ENCODE measurements at places on chromosomes 5 and 9.
A peak's percentile ranks its signal among the peaks of the same experiment; 100 is the strongest.

DNA sequence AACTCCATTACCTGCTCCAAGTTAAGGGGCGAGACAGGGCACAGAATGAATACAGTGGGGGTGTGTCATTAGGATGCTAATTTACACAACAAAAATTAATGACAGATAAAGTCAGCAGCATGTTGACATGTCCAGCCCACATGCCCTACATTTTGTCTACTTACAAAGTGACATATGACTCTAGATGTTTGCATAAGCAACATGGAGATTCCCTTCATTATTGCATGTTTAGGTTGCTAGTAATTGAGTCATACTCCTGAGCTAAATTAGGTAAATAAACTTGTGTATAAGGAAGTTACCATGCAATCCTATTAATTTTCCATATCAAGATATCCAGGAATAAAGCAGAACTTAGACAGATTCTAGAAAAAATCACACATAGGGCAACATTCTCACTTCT, 232.2 kb downstream of the PDE4D start:
- no peak for DNase-seq

- peak; percentile 52 for DNase-seq
Observed at GRCh38 chr5:54595721-54596120, 78.2 kb downstream of the SNX18 start.

DNA sequence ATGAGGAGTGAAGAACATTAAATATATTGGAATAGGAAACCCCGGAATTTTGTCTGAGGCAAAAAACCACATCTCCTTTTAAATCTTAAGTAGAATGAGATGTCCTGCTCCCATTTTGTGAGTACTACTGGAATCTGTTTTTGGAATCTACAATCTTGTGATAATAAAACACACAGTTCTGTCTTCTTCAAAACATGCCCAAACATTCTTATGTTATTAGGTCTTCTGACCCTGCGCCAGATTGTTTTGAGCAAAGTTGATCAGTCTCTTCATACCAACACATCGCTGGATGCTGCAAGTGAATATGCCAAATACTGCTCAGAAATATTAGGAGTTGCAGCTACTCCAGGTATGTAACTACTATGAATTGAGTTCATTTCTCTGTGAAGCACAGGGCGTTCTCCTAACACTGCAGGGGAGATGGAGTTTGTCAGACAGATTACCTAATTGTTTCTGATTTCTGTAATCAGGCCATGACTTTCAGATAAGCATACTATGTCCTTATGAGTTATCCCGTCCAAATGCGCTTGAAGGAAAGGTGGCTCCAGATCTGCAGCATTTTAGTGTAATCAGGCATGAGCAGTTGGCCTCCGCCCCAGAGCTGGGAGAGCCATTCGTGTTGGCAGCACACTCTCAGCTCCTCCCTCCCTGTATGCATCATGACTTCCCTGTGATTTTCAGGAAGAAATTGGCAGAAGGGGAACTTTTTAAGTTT, 88.0 kb downstream of the NLN start:
- peak; percentile 99 for DNase-seq

- no peak for DNase-seq
Observed at GRCh38 chr5:32233220-32233695, 59.1 kb upstream of the GOLPH3 start.

GRCh38 chr5:114152656-114153360, 209.1 kb upstream of the KCNN2 start:
- peak; percentile 93 for DNase-seq

- peak; percentile 58 for DNase-seq
Observed at GRCh38 chr5:180209137-180209581, at the start of gene RASGEF1C. Gene RASGEF1C (minus strand): TSS chr5:180209211. CDS start chr5:180138052, 71,159 bp downstream.

GRCh38 chr9:137296670-137297664, 5.1 kb downstream of the NRARP start:
- peak; percentile 36 for DNase-seq

GRCh38 chr5:172771439-172772111, 580 bp upstream of the DUSP1 start:
- DNase-seq, result no peak

DNA sequence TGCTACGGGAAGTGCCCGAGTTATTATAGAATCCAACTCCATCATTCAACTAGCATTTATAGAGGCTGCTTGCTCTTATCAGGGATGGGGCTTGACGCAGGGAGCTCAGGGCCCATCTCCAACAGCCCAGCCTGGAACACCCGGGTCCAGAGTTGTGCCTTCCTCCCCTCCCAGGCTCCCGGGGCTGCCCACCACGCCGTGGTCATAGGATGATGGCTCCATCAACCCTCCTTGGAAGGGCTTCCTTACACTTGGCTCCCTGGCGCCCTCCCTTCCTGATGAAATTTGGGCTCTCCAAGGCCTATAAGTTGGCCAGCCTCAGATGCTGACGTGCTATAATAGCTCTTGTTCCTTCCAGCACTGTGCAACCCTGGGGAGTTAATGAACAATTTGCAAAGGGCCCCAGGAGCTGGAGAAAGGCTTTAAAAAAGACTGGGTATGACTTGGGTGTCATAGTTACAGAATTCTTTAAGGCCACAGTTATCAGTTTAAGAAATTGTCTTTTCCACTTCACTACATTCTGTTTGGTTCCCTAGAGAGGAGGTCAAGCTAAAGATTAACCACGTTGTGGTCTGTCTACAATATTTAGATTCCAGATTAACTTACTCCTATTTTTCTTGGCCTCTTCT, 42.5 kb upstream of the GADD45G start:
- DNase-seq, result no peak

GRCh38 chr5:119359737-119360413, 4.1 kb downstream of the TNFAIP8 start:
- no peak for DNase-seq

- no peak for DNase-seq
Observed at GRCh38 chr5:38796742-38797108, 49.1 kb upstream of the OSMR start.

GRCh38 chr9:37952731-37953130, 48.8 kb upstream of the SLC25A51 start:
- peak; percentile 92 for DNase-seq
